Esophagus mucosa (tissue), 1 donor: ENCODE measurements at places on chromosomes 6 and 20. TPM values are rescaled to one million over a fixed set of nuclear protein-coding genes. Genes with fewer than 3 reads are reported as not detected.

- ATAC-seq: peak; percentile 71
Observed at GRCh38 chr6:35552285-35552917, 39.7 kb upstream of the TULP1 start.

DNA sequence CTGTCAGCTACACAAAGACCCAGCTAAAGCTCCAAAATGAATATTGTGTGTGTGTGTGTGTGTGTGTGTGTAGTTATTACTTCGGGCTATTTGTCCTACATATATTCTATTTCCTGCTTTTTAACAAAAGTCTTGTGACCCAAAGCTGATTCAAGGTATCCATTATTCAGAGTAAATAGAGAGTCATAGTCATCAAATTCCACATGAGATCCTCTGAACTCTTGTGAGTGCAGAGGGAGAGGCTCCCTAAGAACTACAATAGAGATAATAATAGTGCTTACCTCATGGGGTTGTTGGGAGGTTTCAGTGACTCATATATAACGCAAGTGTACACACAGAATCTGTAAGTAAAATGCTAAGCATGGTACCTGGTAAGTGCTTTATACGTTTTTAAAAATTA, 95.6 kb upstream of the SHLD1 start:
- ATAC-seq: peak; percentile 94

Gene HTR1E
- total RNA-seq: not detected

Gene NQO2
- total RNA-seq: 31.6 TPM

Gene GPLD1
- 1.4 TPM for total RNA-seq

- peak; percentile 41 for ATAC-seq
Observed at GRCh38 chr20:25090492-25091429, 8.8 kb upstream of the VSX1 start.

GRCh38 chr6:155530219-155530834, 74.7 kb upstream of the NOX3 start:
- no peak for ATAC-seq

Gene KIF13A
- 16.5 TPM for total RNA-seq

Gene EYA2
- 27.7 TPM for total RNA-seq

Gene KHDC1L
- 0.32 TPM for total RNA-seq

DNA sequence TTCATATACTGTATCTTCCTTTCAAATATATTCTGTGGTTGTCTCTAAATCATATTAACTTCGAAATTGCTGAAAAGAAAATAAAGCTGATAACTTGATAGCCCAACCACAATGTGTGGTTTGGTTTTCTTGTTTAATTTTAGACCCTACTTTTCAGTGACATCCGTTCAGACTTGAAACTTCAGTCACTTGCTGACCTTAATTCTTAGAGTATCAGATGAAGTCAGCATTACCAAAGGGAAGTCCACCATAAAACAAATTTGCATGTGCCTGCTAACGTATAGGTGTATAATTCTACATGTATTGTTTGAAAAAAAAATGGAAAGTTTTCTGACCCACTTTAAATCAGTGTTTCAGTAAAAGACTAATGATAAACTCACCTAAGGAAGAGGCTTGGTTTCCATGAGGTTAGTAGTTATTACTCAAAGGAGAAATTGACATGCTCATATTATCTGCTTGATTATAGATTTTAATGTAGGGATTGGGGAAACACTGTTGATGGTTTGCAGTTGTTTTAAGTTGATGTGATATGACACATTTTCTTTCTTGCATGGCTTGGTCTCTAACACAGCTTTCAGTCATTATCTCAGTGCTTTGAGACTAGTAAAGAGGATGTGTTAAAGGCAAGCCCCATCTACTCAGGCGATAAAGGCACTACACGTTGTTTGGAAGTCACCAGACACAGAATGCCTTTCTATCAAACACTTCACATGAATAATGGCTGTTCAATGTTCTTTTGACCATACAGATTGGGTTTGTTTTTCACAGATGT, 5.2 kb upstream of the IL17A start:
- no peak for ATAC-seq

GRCh38 chr20:52448513-52449232, 257.1 kb upstream of the ZFP64 start:
- no peak for ATAC-seq

Gene CRYBG1
- 124 TPM for total RNA-seq

DNA sequence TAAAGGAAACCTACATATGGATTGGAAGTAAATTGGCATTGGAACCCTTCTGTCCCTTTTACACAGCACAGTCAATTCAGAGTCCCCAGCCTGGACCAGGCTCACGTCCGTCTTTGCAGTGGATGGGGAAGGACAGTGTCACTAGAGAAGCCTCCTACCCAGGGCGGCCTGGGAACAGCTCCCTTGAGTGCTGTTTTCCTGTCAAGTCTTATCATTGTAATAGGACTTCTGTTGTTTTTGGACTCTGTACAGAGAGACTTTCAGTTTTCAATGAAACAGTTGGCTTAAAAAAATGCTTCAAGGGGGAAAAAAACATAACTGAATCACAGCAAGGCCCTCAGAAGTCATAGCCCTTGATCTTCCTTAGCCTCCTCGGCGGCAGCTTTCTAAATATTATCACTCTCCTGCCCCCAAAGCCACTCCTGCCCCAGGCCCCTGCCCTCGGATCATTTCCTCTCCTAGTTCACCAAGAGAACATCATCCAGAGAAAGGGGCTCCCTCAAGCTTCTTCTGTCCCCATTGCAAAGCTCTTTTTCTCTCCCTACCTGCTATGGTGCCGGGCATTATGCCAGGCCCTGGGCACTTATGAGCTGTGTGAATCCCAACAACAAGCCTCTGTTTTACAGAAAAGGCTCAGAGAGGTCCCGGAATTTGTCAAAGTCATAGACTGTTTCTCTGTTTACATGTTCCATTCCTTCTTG, 37.8 kb upstream of the CNKSR3 start:
- peak; percentile 39 for ATAC-seq

DNA sequence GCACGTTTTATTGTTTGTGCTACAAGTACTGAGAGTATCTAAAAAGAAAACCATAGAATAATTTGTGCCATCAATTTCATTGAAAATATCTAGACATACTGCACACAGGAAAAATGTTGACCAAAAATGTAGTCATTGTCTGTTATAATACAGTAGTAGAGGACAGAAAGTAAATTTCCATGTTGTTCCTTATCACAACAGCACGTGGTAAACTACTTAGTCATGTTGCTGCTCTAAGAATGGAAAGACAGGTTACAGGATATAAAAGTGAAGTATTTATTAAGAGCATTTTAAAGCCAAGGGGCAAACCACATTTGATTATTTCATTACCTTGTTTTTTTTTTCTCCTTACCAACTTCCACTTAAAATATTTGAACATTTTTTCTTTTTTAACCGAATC, 89.0 kb upstream of the CEP85L start:
- no peak for ATAC-seq

DNA sequence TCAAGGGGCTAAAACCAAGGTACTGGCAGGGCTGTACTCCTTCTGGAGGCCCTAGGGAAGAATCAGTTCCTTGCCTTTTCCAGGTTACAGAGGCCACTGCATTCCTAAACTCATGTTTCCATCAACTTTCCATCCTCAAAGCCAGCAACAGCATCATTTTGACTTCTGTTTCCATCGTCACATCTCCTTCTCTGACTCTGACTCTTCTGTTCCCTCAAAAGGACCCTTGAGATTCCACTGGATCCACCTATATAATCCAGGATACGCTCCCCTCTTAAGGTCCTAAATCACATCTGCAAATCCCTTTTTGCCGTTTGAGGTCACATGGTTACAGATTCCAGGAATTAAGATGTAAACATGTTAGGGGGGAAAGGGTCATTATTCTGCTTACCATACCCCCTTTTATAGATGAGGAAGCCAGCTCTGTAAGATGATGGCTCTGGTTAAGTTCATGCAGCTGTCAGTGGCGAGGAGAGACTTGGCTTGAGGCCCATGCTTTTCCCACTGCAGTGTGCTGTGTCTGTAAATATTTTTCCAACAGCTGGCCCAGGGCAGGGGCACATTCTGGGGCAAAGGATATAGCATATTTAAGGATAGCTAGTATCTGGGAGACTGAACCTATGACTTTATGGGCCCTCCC, 114.6 kb downstream of the TNFRSF21 start:
- no peak for ATAC-seq

Gene TPX2
- 32.6 TPM for total RNA-seq

- ATAC-seq: peak; percentile 36
Observed at GRCh38 chr6:1735239-1735803, 125.6 kb downstream of the FOXC1 start.
